Hematopoietic multipotent progenitor cell treated with erythropoietin and hydrocortisone succinate and interleukin-3 and kit ligand, for 15 days (in vitro differentiated cells): ENCODE measurements at places on chromosomes 16 and 17.
A peak's percentile ranks its signal among the peaks of the same experiment; 100 is the strongest.

GRCh38 chr16:88869673-88869980 lies 3.2 kb upstream of the PABPN1L start:
- DNase-seq, result no peak

- DNase-seq, result no peak
Measured at GRCh38 chr16:83676086-83676485, 131.7 kb upstream of the HSBP1 start.

GRCh38 chr16:28196387-28196987 lies 15.3 kb downstream of the XPO6 start:
- no peak for DNase-seq

- no peak for DNase-seq
Measured at GRCh38 chr16:20622498-20622870, 46.3 kb upstream of the ACSM2B start.

DNA sequence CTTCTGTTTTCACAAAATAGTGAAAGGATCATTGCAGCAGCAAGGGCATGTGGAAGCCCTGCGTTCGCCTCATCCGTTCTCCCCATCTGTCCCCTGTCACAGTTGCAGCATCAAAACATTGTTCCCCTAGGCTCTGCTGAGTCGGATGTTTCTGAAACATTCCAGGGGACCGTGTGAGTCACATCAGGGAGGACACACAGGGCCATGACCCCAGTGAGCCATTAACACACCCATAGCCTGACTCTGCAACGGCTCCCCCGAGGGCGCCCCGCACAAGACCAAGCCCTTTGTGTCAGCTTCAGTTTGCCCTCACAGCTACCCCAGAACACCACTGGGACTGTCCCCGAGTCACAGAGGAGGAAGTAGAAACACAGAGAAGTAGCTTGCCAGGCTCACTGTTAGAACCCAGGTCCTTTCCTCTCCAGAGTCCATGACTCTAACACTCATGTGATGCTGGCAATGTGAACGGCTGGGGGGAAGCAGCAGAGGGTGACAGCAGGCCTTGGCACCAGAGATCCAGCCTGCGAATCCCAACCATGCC lies 63.3 kb upstream of the HSBP1 start:
- no peak for DNase-seq

GRCh38 chr17:18225642-18226283 lies 328 bp downstream of the LLGL1 start:
- DNase-seq, result peak; percentile 14

DNA sequence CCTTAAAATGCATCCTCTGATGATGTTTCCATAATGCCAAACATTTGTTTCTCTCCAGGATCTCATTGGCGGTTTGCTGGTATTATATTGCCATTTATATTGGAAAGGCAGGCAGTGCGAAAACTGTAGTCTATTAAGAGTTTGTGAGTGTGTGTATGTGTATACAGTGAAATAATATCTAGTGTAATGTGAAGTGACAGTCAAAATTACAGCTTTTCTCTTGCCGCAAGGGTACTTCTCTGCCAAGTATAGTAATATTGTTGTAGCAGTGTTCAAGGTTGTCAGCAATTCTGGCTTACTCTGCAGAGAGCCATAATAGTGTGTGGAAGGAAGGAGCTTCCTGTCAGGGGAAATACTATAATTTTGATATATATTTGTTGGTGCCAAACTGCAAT lies 178.6 kb downstream of the WWOX start:
- no peak for DNase-seq

DNA sequence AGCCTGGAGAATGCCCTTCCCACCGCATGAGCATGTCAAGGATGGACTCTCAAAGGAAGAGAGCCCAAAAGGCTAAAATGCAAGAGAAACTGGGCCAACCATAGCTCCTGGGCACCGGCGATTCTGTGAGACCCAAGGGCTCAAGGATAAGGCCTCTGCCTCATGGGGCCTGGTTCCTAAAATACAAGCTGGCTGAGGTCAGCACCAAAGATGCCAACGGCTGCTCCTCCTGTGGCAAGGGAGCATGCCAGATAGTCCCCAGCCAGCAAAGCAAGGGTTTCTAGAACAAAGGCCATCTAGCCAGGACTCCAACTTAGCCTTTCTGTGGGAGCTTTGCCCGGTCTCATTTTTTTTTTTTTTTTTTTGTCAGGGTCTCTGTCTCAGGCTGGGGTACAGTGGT lies 20.1 kb downstream of the GPRC5B start:
- DNase-seq, result no peak

DNA sequence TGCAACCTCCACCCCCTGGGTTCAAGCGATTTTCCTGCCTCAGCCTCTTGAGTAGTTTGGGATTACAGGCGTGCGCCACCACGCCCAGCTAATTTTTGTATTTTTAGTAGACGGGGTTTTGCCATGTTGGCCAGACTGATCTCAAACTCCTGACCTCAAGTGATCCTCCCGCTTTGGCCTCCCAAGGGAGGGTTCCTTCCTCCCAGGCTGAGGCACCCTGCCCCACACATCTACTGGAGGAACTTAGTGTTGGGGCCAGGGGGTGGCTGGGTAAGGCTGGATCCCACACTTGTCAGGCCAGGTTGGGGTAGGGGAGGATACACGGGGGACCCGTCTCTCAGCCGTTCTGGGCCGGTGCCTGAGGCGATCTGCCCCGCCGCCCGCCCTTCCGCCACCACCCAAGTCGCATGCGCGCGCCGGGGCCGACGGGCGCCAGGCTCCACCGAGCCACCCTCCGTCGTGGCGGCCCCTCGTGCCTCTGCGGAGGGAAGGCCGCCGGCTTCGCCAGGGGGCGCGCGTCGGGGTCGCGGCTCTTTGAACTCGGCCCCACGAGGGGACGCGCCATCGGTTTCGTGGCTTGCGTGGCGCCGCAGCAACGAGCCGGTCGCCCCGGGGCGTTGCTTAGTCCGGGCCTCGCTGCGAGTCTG lies 15.9 kb downstream of the GRB7 start:
- DNase-seq, result peak; percentile 58

GRCh38 chr17:29643817-29644160 lies 21.1 kb upstream of the CORO6 start:
- no peak for DNase-seq

GRCh38 chr17:21282231-21282630 lies 2.3 kb upstream of the MAP2K3 start:
- DNase-seq, result no peak

GRCh38 chr17:58200024-58200633 lies 7.6 kb downstream of the EPX start:
- peak; percentile 51 for DNase-seq

GRCh38 chr16:2898831-2899563 lies 12.7 kb upstream of the FLYWCH1 start:
- DNase-seq, result no peak

DNA sequence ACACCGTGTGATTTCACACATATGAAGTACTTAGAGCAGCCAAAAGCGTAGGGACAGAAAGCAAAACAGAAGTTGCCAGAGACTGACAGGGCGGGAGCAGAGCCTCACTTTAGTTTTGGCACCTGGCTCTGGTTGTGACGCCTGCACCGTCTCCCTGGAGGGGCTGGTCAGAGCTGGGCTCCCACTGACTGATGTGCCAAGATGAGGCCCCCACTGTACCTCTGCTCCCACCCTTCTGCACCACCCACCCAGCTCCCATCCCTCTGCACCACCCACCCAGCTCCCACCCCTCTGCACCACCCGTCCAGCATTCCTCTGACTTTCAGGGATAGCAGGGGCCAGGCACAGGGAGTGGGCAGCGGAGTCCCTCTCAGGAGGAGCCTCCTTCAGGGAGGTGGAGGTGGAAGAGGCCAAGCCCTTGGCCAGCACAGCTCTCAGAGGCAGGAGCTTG lies 3.2 kb upstream of the PRSS21 start:
- no peak for DNase-seq

DNA sequence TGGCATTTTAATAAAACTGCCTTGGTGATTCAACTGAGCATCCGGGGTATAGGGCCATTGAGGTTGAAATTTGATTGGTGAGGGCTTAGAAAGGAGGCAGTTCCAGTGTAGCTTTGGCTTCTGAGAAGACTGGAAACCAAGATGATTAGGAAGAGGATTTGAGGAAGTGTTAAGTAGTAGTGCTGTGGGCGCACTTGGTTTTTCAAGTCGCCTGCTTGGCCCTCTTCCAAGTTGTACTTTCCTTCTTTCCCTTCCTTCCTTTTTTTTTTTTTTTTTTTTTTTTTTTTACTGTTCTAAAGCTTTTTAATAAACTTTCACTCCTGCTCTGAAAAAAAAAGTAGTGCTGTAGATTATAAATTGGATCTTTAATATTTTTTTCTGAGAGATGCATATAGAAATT lies 320.5 kb downstream of the UTP18 start:
- no peak for DNase-seq

DNA sequence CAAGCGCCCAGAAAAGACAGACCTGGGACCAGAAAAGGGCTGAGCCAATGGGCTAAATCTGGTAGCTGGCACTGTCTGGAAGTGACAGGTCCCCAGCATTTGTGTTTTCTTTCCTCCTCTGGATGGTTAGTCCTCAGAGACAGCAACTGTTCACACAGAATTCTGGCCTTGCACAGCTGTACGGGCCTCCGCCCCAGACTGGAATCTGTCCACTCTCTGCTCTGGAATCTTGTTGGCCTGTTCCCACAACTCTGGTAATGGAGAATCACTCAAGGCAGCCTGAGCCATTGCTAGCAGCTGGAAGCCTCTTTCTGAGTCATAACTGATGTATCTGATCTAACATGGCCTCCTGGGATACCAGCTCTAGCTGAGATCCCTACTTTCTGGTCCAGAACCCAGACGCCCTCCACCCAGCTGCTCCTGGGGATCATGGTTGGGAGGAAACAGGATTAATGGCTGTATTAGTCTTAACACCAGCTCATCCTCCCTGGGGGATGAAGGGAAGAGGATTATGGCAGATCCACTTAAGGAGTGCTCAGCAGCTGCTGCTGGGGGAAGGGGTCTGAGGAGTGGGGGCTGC lies 9.1 kb downstream of the ZNF668 start:
- DNase-seq, result no peak

GRCh38 chr17:82349287-82349701 lies 9.8 kb upstream of the TEX19 start:
- DNase-seq, result no peak
